ENCODE measurements at places on chromosomes 3 and 15.

DNA sequence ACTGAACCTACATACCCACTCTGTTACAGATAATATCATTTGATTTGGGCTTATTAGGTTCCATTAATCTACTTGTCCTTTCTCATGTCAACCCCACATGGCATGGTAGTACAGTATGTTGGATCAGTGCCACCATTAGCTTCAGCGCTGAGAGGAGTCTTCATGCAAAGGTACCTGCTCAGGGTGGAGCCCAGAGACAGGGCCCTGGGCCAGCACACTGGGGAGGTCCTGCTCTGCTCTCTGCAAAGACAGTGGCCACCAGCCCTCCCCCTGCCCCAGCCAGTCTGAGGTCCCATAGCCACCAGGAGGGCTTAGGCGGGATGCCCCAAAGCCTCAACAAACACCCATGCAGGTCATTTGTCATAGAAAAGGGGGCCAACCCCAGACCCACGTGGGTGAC lies 71.0 kb downstream of the ATP10A start:
- DNase-seq = no peak

GRCh38 chr3:60202052-60202726 lies 1049.1 kb downstream of the FHIT start:
- no peak for DNase-seq

GRCh38 chr3:120404876-120405275 lies 45.9 kb downstream of the FSTL1 start:
- no peak for DNase-seq

GRCh38 chr15:100385300-100386050 lies 43.7 kb upstream of the ADAMTS17 start:
- no peak for DNase-seq

DNA sequence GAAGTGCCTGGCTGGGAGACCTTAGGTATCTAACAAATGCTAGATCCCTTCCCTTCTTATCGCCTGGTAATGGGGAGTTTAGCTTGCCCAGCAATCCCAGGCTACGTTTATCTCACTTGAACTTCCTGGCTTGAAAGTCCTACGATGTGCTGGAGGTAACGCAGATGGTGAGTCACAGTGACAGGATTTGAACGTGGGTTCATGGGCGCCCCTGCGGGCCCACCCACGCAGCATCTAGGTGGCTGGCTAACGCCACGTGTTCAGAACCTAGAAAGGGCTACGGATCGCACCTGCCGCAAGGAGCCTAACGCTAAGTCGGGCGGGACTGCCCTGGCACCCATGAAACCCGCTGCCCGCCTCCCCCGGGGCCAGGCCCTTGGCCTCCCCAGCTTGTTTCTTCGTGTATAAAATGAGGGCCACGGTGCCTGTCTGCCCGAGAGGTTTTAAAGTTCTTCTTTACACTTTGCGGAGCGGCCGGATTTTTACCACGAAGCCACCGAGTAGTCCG lies 600 bp upstream of the USP3 start:
- DNase-seq = peak; percentile 87

GRCh38 chr3:155553326-155553725 lies 191.5 kb downstream of the PLCH1 start:
- DNase-seq = no peak

DNA sequence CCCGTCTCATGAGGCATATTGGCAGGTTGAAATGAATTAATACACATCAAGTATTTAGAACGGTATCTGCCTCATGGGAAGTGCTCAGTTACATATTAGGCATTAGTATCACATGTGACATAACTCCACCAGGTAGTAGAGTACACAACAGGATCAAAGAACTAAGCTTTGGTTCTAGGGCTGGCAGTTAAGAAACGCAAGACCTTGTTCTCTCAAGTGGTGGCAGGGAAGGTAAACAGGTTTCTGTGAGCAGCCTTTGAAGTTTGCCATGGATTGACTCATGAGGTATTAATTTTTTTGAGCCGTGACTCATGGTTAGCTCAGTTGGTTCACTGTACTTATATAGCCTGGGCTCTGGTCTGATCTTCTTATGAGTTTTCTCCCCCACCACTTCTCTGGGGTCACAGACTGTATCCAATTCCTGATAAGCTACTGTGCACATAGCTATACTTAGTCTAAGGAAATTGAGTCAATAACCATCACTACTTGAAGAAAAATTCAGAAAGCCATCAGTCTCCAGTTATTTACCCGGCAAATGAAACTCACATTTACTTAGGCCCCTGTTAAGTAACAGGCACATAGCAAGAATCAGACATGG lies 155.6 kb upstream of the STT3B start:
- peak; percentile 1 for DNase-seq

GRCh38 chr3:134378384-134378783 lies 4.1 kb upstream of the AMOTL2 start:
- no peak for DNase-seq
